Bone marrow (tissue), 2 donors: ENCODE measurements at places on chromosomes 6 and 20.

DNA sequence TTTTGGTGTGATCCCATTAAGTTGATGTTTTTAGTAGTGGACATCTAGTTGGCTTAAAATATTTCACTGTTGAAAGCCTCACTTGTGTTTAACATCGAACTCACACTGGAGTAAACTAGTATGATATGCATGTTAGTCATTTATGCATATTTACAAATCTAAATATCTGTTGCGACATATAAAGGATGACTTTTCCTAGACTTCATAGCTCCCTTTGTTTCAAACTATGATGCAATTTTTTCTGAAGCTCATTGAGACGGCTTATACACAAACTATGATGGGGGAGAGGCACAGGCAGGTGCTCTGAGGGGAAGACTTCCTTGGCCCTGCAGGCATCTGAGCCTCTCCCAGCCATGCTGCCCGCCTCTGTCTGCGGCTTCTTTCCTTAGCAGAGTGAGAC lies 11.8 kb upstream of the FOXC1 start:
- no peak for DNase-seq

DNA sequence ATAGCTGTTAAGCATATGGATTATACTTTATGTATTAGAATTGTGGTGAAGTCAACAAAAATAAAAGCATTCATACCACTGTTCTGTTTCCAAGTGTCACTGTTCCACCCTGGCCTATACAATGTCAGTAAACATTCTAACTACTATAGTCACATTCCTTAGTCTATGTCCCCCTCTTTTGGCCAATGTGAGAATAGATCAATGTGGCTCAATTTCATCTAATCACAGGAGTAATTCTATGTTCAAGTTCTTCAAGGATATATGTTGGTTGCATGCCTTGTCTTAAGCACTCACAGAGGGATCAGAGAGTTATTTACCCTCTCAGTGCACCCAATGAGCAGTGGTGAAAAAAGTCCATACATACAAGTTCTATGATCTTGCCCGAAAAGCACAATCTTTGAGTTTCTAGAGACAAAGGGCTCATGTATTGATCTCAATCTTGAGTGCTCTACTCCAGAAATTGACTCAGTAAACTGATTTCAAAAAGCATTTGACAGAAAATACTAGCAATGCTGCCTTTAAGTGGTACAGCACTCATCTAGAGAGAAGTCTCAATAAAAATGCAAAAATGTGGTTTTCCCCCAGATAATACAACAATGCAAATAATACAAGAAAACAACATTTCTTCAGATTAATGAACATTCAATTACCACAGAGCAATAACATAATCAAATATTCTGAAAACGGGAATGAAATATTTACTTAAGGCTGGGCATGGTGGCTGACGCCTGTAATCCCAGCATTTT lies 16.5 kb downstream of the SMLR1 start:
- DNase-seq = no peak

GRCh38 chr20:48238781-48239180 lies 453.5 kb upstream of the SULF2 start:
- no peak for DNase-seq

- no peak for DNase-seq
Measured at GRCh38 chr6:109323241-109323640, 59.0 kb downstream of the CD164 start.

- no peak for DNase-seq
Measured at GRCh38 chr6:102619585-102619984, 1226.1 kb downstream of the GRIK2 start.

GRCh38 chr20:17786221-17786718 lies 86.5 kb downstream of the BANF2 start:
- no peak for DNase-seq

- DNase-seq = no peak
Measured at GRCh38 chr6:143092768-143093167, 32.1 kb downstream of the AIG1 start.

- DNase-seq = no peak
Measured at GRCh38 chr6:87243812-87244211, 78.6 kb upstream of the SMIM8 start.

- peak; percentile 61 for DNase-seq
Measured at GRCh38 chr20:2872459-2873009, 747 bp upstream of the PTPRA start.

- DNase-seq = no peak
Measured at GRCh38 chr6:95230071-95230740, 347.1 kb upstream of the MANEA start.

GRCh38 chr6:112933947-112934346 lies 586.8 kb downstream of the RFPL4B start:
- DNase-seq = no peak

DNA sequence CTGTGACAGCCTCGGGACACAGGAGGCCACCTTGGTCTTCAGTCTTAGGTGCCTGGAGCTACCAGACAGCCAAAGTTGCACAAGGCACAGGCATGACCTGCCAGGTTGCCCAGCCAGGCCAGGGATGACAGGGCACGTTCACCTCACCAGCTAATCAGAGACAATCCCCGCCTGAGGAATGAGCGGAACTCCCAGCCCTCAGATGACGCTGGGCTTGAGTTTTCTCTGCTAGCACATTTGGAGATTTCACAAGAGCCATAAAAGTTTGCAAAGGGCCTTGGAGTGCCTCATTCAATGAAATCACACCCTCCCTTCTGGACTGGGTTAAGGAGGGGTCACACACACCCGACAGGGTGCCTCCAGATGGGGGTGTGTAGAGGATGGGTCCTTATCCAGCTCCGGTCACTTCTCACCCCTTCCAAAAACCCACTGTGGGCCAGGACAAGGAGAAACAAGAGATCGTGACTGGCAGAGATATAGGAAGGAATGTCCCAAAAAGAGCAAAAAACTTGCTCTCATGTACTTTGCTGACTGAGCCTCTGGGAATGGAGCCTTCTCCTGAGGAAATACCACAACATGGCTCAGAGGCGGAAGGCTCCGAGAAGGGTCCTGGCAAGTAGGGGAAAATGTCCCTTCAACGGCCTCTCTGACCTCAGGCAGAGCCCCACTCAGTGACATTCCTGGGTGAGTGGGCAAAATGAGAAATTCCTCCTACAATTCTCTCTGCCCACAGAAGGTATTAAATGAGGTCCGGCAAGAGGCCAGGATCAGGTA lies 121.6 kb downstream of the ISM1 start:
- no peak for DNase-seq

DNA sequence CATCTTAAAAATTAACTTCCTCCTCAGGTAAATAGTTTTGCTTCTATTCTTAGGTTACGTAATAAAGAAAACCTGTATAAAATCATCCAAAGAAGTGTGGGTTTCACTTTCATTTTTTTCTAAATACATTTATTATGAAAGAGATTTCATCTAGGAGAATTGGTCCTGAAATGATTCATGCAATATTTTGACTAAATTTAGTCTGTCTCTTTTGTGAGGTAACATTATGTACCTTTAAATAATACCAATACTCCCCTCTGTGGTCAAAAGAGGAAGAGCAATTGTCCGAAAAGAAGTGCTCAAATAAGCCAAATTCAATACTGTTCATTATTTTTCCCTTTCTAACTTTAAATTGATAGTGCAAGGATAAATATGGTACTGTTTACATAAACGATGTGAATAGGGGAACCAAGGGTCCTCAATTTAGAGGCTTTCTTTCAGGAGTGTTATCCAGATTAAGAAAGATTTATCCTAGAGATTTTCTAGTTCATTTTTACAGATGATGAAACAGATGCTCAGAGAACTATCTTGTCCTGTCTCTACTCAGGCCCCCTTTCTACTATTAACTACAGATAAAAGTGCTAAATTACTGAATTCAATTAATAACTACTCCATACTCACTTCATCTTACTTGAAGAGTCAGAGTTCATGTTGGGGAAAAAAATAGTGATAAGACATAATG lies 26.2 kb downstream of the CYP39A1 start:
- no peak for DNase-seq

GRCh38 chr6:39193201-39193791 lies 36.0 kb downstream of the KCNK5 start:
- no peak for DNase-seq

- DNase-seq = no peak
Measured at GRCh38 chr6:144062786-144063185, 32.6 kb downstream of the SF3B5 start.

GRCh38 chr6:149627672-149628071 lies 20.8 kb downstream of the KATNA1 start:
- no peak for DNase-seq

- DNase-seq = no peak
Measured at GRCh38 chr6:40962241-40962640, 76.8 kb downstream of the UNC5CL start.

DNA sequence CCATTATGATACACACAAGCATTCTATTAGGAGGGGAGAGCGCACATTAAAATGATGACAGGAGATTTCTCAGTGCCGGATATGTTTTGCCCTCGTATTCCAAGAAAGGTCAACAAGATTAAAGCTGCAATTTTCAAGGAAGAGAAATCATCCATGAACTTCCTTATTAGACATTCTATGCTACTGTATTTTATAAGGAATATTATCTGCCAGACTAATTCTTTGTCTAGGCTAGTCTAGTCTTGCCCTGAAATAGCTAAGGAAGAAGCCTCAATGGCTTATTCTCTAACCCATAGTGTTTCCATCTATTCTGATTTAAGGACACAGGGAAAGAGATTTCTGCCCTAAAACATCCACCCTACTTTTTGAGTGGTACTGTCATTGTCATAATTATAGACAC lies 315.4 kb downstream of the ADGRG6 start:
- DNase-seq = no peak

GRCh38 chr6:90643381-90643780 lies 56.5 kb upstream of the MAP3K7 start:
- DNase-seq = no peak

- peak; percentile 64 for DNase-seq
Measured at GRCh38 chr6:109076377-109076776, 18.3 kb downstream of the SESN1 start.

GRCh38 chr6:74780831-74781230 lies 425.0 kb downstream of the COL12A1 start:
- DNase-seq = no peak
